ENCODE measurements at places on chromosomes 3 and 15. TPM values are rescaled to one million over a fixed set of nuclear protein-coding genes. Genes with fewer than 3 reads are reported as not detected.

Gene FSTL1
- total RNA-seq: 178 TPM

- DNase-seq: no peak
Observed at GRCh38 chr3:46722443-46722842, 4.8 kb upstream of the PRSS50 start.

DNA sequence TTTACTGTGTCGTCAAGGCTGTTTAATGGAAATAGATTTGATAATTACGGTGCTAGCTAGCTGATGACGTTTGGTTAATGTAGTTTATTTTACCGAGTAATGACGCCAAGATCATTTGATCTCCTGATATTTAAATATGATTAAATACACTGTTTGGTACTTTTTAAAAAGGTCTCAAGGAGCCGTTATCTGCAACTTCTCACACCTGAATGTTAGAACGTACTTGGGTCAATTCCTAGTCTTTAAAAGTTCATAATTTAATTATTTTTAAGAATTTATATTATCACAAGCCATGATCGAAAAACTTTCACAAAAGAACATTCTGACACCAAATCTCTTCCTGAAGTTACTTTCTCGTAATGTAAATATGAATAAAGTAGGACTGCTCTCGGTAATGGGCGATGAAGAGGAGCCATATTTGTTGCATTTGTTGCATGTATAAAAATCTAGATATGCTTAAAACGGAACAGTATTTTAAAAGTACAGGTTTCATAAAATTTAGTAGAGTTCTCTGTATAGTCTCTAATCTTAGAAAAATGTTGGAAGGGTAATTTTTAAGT is 16.2 kb upstream of the CHD2 start:
- no peak for DNase-seq

- DNase-seq: no peak
Observed at GRCh38 chr15:62474771-62475124, 309.7 kb upstream of the C2CD4B start.

DNA sequence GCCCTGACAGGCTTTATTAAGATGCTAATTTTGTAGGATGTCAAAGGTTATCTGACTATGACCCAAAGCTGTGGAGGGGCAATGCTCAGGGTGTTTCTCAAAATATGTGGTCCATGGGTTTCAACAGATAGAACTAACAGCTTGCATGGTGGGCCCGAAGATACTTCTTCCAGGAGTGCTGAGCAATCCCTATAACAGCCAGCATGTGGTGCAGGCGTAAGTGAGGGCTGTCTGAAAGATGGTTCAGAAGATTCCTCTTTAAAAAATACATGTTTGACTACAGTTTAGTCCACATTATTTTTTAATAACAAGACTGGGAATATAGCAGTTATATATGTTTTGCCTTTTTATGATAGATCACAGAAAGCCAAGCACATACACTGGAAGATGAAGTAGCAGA is 7.6 kb downstream of the SCG3 start:
- no peak for DNase-seq

DNA sequence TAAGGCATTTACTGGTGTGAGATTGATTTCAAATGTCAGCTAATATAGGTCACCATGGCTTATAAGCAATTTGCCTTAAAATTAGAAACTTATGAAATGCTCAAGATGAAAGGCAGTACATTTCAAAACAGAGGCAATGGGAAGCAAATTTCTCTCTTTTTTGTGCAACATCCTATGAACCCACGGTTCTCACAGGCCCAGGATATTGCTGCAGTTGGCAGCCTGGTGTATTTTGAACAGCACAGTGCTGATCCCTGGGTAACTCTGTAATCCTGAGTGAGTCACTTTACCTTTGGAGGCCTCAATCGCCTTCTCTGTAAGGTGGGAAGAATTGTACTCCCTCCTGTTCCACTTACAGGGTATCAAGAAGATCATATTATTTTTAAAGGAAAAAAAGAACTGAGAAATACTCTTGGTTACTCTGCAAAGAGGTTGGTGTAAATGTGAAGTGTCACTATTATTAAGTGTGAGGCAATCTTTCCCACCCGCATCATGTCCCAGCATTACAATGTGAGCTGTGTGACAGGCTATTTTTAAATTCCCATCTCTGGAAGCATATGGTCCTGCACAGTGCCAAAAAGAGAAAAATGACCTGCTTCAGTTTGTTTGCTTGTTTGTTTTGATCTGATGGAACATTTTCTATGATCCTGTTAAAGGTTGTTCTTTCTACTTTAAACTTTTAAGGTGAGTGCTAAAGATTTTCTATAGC is 190.1 kb upstream of the LPP start:
- no peak for DNase-seq

DNA sequence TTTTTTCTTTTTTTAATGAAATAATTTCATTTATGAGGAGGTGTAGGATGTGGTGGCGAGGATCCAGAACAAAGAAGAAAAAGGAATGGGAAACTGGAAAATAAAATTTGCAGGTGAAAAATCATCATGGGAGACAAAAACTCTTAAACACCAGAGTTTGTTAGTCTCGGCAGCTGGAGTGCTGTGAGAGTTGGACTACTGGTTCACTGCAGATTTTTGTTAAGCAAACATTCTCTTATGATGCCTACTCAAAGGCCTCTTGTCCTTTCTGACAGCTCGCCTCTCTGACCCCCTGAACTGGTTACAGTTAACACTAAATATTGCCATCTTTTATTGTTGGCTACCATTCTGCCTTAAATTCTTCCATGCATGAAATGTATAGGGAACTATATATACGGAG is 152.4 kb upstream of the DPH6 start:
- DNase-seq: no peak

- no peak for DNase-seq
Observed at GRCh38 chr15:60620708-60621107, 141.8 kb upstream of the ICE2 start.

All from PC-3 (cell line).